ENCODE measurements at places on chromosomes 1 and 21.

DNA sequence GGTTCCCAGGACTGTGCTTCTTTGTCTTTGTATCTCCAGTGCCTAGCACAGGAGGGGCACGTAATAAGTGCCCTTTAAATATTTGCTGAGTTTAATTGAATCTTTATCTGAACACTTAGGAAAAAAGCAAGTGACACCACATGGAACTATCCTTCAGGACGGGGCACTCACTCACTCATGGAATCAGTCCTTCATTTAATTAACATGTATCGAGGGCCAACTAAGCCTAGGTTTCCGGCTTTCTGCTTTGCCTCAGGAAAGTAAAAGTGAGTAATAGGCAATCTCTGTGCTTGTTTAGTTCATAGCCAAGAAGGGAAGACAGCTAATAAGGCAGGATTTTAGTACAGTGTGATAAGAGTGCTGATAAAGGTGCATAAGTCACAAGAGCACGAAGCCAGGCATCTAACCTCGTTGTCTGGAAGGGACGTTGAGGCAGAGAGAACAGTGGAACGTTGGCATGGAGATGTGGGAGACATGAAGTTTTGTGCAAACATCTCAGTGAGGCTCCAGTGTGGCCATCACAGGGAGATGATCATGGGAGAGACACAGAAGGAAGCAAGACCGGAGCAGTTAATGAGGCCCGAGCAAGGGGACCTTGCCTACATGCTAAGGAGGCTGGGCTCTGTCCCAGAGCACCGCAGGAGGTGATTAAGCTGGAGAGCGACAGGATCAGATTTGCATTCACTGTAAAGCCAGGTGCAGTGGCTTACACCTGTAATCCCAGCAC is 54.1 kb upstream of the TRIM67 start:
- no peak for DNase-seq

GRCh38 chr1:14137411-14138134 is 437.6 kb downstream of the PRDM2 start:
- DNase-seq: no peak

DNA sequence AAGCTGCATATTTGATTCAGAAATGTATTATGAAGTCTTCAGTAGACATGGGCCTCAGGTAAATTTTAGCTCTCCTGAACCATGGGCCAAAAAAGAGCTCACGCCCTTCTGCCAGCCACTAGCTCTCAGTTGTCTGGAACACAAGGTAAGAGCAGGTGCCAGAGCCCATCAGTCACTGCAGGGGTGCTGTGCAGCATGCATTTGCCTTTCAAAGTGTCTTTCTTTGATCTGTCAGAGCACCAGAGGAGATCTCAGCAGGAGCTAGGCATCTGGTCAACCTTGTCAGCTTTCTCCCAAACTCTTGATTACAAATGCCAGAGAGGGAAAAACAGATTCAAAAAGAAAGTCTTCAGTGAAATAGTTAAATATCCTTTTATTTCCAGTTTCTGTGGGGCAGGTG is 332.3 kb downstream of the COL11A1 start:
- no peak for DNase-seq

DNA sequence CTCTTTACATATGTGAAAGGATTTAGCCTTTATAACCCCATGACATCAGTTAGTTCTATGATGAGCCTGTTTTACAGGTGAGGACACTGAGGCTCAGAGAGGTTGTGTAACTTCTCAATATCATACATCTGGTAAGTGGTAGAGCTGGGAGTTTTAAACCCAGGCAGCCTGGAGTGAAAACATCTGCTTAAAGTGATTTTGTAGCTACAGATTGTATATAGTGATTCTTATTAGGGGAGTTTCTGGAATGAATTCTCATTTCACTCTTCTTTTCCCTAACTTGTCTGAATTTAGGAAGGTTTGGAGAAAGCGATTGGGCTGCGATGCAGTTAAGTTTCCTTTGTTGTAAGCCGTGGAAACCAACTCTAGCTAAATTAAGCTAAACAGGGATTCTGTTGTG is 175.6 kb downstream of the CAMTA1 start:
- no peak for DNase-seq

- peak; percentile 58 for DNase-seq
These were observed 102.8 kb downstream of the RIPK4 start for GRCh38 chr21:41663805-41664788.

GRCh38 chr1:181128592-181129497 is 40.3 kb downstream of the IER5 start:
- no peak for DNase-seq

DNA sequence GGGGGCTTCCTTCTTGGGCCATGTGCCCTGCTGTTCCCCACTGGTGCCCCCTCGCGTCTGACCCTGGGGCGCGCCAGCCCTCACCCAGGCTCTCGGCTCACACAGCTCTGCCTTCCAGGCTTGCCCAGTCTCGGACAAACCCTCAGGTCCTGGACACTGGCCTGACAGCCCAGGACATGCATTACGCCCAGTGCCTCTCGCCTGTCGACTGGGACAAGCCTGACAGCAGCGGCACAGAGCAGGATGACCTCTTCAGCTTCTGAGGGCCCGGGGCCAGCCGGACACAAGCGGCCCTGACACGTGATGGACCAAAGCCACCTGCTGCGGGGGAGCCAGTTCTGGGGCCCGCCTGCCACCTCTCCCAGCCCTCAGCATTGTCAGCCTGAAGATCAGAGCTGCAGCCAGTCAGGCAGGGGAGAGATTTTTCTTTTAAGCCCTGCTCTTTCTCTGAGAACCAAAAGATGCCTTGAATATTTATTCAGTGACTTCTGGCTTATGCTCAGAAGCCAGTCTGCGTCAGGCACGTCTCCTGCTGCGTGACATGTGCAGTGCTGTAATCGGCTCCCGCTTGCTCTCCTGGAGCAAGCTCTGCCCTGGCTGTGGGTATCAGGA is 23.4 kb downstream of the LDLRAP1 start:
- DNase-seq: peak; percentile 49

DNA sequence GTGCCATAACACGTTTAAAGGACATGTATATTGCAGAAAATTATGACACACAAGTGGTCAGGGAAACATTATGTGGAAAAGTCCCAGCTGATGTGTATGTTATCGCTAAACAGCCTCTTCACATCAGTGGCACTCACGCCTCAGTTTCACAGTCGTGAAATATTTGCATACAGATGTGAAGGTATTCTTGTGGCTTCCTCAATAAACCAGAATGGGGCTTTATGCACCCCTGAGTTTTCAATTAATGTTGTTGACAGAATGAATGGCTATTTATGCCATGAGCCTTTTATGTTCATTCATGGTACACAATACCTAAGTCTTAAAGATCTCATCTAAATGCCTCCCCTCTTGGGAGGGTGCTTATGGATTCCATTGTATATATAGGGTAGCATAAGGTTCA is 202.1 kb upstream of the ADGRL2 start:
- no peak for DNase-seq

DNA sequence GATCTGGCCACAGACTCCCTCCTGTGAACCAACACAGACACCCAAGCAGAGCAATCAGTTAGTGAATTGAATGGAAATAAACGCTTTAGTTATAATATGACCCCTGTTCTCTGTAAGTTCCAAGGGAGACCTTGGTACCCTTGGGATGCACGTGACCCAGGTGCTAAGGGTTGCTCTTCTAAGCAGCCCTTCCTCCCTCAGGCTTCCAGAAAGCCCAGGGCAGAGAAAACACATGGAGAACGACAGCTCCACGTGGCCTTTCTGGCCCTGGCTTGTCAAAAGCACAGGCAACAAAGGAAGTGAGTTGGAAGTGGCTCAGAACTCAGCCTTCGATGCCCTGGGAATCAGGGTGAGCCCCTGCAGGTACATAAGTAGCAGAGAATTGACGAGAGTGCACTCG is 57.4 kb downstream of the LACTBL1 start:
- no peak for DNase-seq

- no peak for DNase-seq
These were observed 6.1 kb downstream of the STRIP1 start for GRCh38 chr1:110040548-110040947.

- DNase-seq: no peak
These were observed 70.9 kb upstream of the NBPF4 start for GRCh38 chr1:108314815-108315214.

- no peak for DNase-seq
These were observed 344.2 kb downstream of the VAV3 start for GRCh38 chr1:107620753-107621152.

DNA sequence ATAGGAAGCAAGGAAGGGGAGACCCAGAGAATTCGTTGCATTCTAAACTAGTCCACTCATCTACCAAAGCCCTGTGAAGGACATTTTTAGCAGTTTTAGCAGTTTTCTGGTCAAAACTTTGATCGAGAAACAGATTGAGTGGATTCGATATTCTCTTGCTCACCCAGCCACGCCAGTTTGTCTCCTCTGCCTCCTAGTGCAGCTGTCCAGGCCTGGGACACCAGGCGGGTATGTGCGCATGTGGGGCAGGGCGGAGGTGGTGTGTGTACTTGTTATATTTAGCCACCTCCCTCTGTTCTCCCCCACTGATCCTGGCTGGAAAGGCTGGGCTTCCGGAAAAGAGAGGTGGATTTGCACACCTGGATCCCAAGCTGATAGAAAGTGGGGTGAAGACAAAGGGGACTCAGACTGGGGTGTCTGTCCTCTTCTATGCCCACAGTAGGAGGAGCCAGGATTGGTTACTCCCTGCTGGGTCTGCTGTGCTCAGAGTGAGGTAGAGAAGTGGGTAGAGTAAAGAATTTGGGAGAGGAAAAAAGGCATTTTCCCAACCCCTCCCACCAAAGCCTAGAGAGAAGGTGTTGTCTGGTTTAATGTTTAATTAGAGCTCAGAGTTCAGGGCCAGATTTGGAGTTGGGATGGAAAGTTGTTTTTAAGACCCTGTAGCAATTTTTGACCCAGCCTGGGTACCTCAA is 3.8 kb downstream of the LMNA start:
- DNase-seq: no peak

DNA sequence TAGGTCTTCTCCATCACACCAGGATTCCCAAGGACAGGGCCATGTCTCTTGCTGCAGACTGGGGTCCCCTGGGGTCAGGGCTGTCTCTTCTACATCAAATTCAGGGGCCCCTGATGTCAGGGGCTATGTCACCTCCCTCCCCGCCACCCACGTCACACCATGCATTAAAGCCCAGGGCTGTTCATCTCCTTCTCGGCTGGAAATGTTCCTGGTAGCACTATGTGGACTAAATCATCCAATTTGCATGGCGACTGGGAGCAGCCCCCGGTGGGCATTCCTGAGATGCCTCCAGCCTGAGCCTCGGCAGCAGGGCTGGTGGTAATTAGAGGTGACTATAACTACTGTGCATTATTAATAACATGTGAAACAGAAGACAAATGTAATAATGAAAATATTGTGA is 151.7 kb upstream of the HMGB4 start:
- no peak for DNase-seq

DNA sequence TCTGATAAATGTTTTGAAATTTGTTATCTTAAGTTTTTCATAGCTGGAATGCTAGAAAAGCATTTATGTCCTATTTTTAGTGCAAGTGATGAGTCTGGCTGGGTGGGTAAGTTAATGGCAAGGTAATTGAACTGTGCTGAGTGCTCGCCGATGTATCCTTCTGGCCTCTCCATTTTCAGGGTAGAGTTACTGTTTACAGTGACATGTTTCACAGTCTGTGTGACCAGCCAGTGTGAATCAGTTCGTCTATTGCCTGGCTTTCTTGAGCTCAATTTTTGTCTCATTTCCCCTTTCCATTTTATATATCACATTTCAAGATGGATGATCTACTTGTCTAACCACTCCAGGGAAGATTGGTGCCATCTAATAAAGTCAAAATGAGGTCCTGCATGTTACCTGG is 44.1 kb downstream of the ITSN1 start:
- DNase-seq: no peak

GRCh38 chr1:29122682-29123052 is 1.0 kb downstream of the TMEM200B start:
- no peak for DNase-seq

DNA sequence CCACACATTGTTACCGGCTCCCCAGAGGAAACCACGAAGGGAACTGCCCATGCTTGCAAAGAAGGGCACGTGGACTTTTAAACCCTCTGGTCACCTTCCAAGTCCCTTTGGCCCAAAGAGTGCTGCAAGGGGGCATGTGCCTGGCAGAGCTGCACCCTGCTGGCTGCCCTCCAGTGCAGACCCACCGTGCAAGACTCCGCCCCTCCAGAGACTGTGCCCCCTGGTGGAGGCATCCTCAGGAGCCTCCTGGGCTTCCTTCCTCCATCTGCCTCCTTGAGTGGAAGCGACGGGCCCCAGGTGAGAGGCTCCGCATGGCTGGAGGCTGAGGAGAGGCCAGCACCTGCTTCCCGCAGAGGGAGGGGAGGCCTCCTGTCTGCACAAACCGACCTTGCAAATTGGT is 100.6 kb downstream of the CRYAA start:
- no peak for DNase-seq

- DNase-seq: no peak
These were observed 131.4 kb downstream of the HS2ST1 start for GRCh38 chr1:87045761-87046304.

GRCh38 chr1:20466273-20466672 is 19.7 kb downstream of the CAMK2N1 start:
- DNase-seq: no peak

DNA sequence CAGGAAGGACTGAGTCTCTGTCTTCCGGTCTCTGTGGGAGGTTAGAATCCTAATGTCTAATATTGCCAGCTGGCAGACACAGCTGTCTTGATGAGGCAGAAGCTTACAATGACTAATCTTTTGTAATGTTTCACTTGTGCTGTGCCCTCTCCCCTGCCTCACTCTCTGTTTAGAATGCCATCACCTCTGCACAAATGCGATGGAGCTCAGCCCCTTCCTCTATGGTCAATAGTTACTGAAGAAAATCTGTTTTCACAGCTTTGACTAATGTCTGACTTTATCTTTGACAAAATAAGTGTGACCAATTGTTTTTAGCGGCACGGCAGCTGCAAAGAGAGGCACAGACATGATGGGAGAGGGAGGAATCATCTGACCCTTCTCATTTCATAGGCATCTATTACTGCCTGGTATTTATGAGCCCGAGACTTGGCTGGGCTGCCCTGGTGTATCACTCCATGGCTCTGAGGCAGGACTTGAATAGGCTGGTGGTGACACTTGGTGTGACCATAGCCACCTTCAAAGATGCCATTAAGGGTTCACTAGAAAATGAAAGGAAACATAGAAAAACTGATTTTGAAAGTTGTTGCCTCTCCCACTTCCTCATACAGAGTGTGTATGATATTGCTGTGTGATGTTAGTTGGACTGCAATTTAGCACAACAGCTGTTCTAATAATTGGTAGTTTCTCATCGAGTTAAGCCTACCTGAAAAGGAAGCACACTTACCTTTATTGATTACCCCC is 163.2 kb upstream of the NBPF11 start:
- DNase-seq: no peak

GRCh38 chr1:55213151-55213884 is 1.8 kb downstream of the USP24 start:
- no peak for DNase-seq

GRCh38 chr1:200934676-200935245 is 40.1 kb downstream of the INAVA start:
- DNase-seq: no peak

GRCh38 chr1:228867108-228867950 is 132.1 kb downstream of the RHOU start:
- no peak for DNase-seq

DNA sequence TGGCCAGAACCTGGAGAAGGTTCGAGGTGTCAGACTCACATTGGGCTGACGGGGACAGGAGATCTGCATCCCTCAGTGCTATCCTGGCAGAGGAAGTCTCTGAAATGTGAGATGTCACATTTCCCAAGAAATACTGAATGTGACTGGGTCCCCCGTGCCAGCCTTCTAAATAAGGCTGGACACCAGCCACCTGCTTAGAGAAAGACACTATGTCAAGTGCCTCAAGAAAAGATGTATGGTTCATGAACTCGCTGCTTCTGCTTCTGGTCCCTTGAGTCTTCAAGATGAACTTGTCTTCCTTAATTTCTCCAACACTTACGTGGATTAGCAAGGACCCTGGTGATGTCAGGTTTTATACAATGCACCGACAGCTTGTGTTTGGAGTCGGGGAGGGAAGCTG is 42.1 kb upstream of the FHAD1 start:
- DNase-seq: no peak
